ENCODE measurements at places on chromosomes 4 and X.

DNA sequence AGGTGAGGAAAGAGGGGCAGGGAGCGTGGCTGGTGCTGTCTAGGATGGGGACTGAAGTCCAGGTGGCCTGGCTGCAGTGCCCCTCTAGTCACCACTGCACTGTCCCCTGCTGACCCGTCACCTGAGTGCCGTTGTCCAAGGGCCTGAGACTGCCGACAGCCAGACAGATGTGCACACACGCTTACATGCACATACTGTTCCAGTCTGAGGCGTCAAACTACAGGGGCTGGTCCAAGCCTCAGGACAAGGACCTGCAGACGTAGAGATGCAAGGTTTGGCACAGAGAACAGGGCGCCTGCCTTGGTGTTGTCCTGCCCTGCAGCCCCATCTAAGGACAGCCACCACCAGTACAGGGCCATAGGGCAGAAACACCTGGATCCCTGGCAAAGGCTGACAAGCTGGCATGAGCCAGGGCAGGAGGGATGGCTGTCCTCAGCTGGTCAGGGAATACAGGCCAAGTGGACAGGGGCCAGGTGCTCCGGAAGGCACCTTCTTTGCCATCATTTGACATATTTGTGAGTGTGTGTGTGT lies 1.7 kb downstream of the SLC2A9 start:
- no peak for DNase-seq

GRCh38 chrX:10158279-10159144 lies 1.7 kb downstream of the CLCN4 start:
- DNase-seq: peak; percentile 56

- DNase-seq: no peak
Observed at GRCh38 chrX:9569876-9570301, 105.0 kb downstream of the TBL1X start.

GRCh38 chrX:68826113-68826980 lies 2.5 kb upstream of the EFNB1 start:
- no peak for DNase-seq

DNA sequence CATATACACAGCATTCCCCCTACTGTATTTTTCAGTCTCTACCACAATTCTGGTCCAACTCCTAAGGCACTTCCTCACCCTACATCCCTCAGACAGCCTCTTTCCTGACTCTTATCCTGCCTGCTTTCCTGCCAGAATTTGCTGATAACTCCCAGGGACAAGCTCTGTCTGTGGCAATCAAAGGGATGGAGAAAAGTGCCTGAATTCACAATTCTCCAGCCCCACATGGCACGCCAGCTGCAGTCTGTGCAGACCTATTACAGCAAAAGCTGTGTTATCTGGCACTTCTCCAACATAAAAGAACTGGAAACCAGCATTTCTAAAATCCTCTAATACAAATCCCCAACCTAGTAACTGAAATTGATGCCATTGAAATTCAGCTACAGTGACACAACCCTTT lies 404.8 kb downstream of the KLHL13 start:
- peak; percentile 51 for DNase-seq

GRCh38 chrX:153190381-153190780 lies 11.3 kb downstream of the MAGEA1 start:
- DNase-seq: peak; percentile 3

DNA sequence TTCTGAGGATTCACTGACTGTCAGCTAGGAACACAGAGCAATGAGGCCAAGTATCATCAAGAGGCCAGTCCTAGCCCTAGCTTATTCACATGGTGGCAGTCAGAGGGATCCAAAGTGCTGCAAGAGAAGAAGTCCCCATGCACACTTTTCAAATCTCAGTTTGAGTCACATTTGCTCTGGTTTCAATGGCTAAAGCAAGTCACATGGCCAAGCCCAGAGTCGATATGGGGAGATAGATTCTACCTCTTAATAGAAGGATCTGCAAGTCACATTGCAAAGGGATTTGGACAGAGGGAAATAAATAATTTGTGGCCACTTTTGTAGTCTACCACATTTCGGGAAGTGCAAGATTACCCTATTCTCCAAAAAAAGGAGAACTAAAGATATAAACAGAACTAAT lies 3.7 kb upstream of the LCORL start:
- DNase-seq: no peak

- DNase-seq: no peak
Observed at GRCh38 chr4:119629142-119629471, 503 bp upstream of the PDE5A start.

DNA sequence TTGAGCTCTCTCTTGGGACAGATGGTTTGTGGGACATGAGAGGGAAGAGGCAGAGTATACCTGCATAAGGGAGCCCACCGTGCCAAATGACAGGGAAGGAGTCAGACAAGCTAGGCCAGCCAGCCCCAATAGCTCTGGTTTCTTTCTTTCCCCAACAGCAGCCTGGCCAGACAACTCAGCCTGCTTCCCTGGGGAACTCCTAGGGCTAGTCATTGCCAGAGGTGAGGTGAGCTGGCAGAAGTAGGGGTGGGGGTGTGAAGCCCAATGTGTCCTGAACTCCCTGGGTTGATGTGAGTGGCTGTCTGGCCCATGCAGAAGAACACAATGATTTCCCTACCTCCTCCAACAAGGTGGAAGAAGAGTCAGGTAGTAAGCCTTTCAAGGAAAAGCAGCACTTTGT lies 135.5 kb downstream of the AMMECR1 start:
- DNase-seq: no peak

DNA sequence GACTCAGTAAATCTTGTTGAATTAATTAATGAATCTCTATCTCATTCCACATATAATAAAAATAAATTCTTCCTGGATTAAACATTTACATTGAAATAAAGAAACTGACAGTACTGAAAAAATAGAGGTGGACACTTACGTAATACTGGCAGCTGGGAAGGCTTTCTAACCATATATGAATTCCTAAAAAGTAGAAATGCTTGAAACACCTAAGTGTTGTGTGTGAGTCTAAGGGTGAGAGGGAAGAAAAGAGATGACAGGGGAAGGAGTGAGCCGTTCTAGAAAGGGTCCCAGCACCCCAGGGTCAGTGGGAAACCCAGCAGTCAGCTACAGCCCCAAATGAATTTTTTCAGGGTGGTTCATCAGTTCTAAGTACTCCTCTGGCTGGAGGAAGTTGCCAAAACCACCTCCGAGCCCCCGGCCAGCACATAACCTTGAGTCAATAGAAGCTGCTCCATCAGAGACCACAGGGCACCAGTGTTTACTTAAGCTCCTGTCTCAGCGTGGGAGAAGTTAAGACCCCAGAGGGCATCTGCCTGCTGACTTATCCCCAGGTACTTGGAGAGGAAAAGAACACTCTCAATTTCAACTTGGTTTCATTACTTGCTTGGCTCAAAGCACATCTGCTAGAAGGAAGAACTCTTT lies 18.3 kb downstream of the GAB3 start:
- DNase-seq: no peak

DNA sequence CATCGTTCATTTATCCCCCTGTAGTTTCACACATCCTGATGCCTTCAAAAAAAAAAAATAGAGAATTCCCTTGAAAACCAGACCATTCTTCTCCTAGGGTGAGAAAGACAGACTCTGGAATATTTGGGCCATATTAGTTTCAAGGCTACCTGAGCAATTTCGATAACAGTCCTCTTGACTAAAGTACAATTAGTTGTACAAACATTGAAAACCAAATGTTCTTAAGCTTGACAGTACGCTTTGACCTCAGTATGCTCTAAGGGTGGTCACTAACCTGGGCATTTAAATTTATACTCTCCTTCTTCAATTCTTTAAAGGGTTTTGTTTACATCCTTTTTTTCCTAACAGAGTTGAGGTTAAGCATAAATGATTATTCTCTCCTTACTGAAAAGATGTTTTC lies 364.6 kb upstream of the FTHL17 start:
- DNase-seq: no peak

DNA sequence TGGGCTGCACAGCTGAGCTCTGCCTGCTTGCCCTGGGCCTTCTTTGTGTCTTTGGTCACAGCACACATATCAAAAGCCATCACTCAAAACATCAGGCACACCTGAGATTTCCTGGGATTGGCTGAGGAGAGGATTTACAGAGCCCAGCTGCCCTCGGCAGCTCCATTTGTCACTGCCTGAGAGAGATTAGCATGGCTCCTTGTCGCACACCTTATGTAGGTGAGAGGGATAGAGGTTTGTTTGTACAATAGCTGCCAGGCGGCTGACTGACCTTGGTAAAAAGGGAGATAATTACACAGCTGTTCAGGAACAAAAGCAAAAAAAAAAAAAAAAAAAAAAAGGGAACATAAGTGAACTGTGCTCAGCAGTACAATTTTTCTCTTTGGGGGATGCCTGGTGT lies 63.2 kb downstream of the MGST2 start:
- no peak for DNase-seq

DNA sequence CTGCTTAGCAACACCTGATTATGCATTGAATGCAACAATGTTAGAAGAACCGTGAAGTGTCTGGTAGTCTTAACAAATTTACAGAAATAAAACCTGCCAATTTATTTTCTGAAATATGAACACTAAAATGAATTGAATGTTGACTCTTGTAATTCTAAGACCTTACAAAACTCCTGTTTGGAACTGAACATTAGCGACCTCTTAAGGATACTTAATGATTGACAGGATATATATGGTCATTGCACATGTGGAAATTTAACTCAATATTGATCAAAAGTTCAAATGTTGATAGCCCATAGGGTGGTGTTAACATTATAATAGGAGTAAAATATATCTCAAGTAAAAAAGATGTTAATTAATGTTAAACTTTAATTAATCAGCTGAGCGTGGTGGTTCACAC lies 79.1 kb downstream of the TECRL start:
- no peak for DNase-seq

- DNase-seq: no peak
Observed at GRCh38 chr4:80343887-80344286, 8.4 kb downstream of the CFAP299 start.

DNA sequence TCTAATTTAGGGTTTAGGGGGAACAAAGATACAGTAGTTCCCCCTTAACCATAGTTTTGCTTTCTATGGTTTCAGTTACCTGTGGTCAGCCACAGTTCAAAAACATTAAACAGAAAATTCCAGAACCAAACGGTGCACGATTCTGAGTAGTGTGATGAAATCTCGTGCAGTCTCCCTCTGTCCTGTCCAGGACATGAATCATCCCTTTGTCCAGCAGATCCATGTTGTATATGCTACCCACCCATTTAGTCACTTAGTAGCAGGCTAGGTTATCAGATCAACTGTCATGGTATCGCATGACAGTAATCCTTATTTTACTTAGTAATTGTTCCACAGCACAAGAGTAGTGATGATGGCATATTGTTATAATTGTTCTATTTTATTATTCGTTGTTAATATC lies 556.1 kb downstream of the IL1RAPL1 start:
- no peak for DNase-seq

DNA sequence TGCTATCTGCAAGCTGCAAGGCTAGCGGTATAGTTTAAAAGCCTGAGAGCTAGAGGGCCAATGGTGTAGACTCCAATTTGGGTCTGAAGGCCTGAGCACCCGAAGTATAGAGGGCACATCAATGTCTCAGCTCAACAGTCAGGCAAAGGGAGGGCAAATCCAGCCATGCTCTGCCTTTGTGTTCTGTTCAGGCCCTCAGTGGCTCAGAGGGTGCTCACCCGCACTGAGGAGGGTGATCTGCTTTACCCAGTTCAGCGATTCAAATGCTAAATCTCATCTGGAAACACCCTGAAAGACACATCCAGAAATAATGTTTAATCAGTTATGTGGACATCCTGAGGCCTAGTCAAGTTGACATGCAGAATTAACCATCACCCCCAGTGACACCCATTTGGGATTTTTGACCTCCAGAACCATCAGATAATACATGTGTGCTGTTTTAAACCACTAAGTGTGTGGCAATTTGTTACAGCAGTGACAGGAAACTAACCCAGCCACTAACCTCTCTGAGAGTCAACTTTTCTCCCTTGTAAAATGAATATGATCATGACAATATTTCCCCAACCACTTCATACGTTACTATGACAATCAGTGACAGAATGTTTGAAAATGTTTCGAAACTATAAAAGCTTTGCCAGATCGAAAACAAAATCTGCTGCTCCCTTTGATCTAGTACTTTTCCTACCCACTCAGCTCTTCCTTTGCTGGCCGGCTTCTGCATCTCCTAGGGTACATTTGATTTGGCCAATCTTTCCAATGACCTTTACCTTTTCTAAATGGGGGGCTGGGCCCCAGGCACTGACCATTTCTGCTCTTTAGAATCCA lies 8.4 kb upstream of the TBL1X start:
- no peak for DNase-seq

- no peak for DNase-seq
Observed at GRCh38 chr4:63583007-63583406, 826.2 kb downstream of the TECRL start.

GRCh38 chr4:37682701-37683401 lies 3.3 kb downstream of the RELL1 start:
- DNase-seq: no peak

DNA sequence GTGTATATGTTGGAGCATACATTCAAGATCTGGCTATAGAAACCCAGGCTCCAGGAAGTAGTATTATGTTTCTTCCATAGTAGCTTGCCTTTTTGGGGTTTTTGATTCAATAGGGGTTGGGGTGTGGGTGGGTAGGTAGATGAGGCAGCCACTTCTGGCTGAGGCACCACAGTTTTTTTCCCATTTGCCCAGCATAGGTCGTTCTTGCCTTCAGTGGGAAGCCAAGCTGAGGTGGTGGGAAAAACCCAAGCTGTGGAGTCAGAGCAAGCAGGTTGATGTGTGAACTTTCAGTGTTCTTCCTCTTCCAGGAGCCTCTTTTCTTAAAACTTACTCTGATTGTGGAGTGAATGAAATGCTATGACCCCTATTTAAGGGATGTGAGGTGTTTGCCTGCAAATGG lies 67.0 kb upstream of the RPS6KA3 start:
- no peak for DNase-seq

DNA sequence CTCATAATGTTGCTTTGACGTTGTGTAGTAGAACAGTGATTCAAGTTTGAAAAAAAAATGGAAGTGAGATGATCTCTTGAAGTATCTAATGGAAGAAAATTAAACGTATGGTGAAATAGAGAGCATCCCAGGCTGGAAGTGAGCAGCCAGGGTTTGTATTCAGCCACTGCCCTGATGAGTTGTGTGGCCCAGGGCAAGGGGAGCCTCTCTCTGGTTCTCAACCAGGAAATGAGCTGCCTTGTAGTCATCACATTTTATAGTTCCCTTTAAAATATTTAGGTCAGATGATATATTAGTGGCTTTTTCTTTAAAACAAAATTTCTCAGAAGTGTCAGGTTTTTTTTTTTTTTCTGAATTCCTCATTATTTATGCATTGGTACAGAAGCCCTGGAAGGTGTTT lies 150.3 kb downstream of the GPAT3 start:
- no peak for DNase-seq

GRCh38 chrX:10971176-10971575 lies 140.0 kb upstream of the HCCS start:
- DNase-seq: peak; percentile 4

Measured in tongue (tissue), 3 donors.